ENCODE measurements at places on chromosomes 7 and 10.
A peak's percentile ranks its signal among the peaks of the same experiment; 100 is the strongest.

- no peak for DNase-seq
These were observed 20.0 kb downstream of the SMKR1 start for GRCh38 chr7:129522088-129522970.

- DNase-seq, result no peak
These were observed 201.0 kb upstream of the IMMP2L start for GRCh38 chr7:111763221-111763801.

DNA sequence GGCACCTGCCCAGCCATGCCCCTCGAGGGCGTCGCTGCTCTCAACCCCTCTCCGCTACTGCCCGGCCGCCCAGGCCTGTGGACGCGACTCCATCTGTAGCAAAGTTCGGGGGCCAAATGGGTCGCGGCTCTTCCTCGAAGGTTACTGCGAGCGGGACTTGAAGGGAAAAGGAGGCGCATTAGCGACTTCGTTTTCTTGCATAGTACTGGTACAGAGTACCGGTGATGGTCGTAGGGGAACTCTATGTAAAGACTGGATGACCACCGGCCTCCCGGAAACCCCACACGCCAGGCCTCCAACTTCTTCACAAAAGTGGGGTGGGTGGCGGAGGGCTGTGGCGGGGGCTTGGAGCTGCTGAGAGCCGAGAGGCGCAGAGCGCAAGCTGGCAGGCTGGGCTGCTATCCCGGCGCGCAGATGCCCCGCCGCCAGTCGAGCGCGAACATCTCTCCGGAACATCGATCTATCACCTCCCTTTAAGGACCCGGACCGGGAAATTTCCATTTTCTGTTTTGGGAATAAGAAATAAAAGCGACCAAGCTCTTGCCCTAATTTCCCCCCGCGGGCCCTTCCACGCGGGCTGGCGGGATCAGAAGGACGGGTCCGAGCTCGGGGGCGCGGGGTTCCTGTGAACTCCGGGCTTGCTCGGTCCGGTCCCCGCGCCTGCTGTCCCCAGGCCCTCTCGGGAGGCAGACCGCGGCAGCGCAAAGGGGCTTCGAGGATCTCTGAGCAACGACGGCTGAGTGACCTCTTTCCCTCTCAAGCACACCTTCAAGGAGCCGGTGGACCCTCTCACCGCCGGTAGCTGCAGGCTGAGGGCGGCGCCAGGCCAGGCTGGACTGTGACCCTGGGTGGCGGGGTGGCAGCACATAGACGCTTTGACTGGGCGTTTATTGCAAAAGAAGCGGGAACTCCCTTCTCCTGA is 12.2 kb upstream of the FEZF1 start:
- no peak for DNase-seq

DNA sequence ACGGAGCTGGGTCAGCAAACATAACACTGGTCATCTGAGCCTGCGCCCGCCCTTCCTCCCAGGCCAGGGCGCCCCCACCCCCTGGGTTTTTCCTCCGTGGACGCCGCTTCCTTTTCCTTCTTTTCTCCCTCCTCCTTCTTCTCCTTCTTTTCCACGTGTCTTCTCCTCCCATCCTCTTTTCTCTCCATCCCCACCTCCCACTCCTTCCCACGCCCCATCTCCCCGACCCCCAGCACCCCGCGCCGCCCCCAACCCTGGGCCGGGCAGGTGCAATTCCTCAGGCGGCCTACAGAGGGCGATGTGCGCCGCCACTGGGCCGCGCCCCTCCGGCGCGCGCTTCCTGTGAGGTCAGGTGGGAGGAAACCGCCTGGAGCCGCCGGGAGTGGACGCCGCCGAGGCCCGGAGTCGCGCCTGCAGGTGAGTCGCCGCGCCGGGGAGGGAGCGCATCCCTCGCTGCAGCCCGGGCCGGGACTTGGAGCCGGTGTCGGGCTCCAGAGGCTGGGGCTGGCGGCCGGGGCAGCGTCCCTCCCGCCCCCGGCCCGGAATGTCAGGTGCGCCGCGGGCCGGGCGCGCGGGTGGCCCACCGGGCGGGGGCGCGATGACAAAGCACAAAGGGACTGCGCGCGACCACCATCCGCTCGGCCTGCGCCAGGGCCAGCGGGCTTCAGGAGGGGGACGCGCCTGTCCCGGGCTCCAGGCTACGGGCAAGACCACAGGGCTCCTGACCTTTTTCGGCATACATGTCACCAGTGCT is at the start of gene FAM241B:
TSS of gene FAM241B (plus strand) at position 351 of the 754 bp plus-strand sequence. CDS start 1,497 bp downstream, outside the sequence.
- peak; percentile 82 for DNase-seq

- DNase-seq, result no peak
These were observed 93.1 kb upstream of the SLC26A5 start for GRCh38 chr7:103538964-103539709.

DNA sequence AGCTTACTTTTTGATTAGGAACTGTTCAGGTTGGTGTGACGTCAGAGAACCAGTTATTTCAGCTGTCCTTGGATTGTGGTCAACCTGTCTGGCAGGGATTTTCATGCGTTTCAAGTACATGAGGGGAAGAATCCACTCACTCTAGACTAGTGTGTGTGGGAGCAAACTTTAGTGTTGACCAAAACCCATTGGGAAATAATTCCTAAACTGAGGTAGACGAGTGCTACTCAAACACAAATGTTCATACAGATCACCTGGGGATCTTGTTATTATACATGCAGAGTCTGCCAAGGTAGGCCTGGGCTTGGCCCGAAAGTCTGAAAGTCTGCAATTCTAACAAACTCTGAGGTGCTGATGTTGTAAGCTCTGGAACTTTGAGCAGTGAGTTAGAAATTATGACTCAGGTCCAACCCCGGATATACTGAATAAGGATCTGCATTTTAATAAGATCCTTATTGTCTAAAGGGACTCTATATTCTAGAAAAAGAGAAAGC is 111.1 kb upstream of the CREB5 start:
- DNase-seq, result no peak

DNA sequence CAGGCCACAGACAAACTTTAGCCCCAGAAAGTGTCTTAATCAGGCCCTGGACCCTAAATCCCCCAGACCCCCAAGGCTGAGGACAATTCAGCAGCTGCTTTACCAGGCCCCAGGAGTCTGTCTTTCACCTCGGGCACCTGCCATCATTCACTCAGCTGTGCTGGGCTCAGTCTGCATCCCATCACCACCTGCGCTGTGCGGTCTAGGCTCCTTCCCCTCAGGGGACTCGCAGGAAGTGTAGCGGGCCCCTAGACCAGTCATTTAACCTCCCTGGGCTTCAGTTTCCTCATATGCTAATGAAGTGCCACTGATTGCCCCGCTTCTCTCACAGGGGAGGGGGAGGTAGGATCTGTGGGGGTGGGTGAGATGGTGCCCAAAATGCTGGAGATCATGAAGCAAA is 76.4 kb upstream of the ZMIZ1 start:
- DNase-seq, result no peak

DNA sequence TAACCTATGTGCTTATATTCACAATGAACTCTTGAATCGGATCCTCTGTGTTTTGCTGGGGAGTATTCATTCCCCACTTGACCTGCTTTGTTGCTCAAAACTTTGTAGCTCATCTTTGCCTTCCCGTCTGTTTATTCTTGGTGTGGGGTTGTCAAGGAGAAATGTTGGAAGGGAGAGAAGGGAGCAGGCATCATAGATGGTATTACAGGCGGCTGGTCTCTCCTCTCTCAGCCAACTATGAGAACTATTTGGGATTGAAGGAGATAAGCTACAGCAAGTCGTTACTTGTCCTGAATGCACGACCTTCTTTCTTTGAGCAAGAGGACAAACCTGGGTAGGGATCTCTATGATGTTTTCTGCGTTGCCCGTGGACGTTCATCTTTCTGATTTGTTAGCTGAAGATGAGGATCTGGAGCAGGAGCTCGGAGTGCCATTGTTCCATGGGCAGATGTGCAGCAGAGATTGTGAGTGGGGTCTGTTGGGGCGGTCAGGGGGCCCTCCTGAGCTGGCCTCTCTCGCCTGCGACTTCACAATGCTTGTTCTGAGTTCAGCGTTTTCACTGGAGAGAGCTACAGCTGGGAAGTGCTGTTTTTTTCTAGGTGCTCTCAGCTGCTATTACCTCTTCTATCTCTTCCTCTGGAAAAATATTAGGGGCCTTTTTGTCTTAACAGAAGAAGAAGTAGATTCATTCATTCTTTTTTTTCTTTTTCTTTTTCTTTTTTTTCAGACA is 126.9 kb upstream of the KLF6 start:
- no peak for DNase-seq

DNA sequence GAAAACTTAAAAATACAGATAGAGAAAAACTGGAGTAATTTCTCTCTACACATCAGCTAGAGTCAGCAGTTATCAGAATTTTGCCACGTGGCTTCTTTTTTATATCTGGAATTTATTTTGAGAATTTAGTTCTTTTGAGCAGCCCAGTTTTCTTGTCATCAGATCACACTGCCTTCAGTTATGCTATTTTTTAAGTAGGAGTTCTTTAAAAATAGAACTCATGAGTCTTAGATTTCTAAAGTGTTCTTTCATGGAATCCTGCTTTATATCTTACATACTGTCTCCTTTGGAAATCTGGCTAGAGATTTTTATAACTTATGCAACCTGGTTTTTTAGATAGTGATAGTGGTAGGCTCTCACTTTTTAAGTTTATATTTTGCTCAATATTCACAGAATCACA is 24.2 kb downstream of the AGR2 start:
- no peak for DNase-seq

DNA sequence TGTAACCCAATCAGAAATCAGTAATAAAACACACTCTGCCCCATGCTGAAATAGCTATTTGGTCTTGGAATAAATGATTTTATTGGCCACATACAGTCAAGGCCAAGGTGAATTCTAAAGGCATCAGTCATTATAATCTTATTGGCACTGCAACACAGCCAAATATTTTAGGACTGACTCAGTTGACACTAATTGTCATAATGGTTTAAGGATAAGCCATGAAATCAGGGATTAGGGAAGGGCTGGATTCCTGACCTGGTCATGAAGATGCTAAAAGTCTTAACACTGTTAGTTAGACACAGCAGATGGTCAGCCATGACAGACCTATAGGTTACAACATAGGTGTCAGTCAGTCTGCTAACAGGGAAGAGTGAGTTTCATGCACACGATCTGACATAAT is 330.3 kb upstream of the NPSR1 start:
- no peak for DNase-seq

DNA sequence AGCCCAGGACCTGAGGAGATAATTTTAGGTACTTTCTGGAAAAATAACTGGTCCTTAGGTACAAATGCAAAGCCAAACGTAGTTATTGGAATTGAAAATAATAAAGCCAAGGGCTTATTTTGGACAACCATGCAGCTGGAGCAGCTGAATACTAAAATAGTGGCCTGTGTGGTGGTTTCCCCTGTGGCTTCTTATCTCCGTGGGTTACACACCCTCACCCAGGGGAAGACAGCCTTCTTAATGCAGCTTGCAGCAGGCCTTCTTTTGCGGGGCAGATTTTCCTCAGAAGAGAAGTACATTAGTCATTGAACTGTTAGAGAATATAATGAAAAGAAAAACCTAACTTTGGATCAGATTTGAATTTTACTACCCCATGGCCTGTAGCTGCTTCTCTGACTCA is 133.5 kb downstream of the ST7 start:
- no peak for DNase-seq

- peak; percentile 15 for DNase-seq
These were observed 36.6 kb downstream of the ATRNL1 start for GRCh38 chr10:115129752-115130151.

GRCh38 chr7:129427526-129428045 is 6.6 kb upstream of the STRIP2 start:
- DNase-seq, result no peak

- DNase-seq, result no peak
These were observed 116.6 kb downstream of the SPAG6 start for GRCh38 chr10:22461891-22462290.

GRCh38 chr7:80002865-80003264 is 131.8 kb upstream of the GNAI1 start:
- DNase-seq, result no peak

GRCh38 chr7:150940431-150941102 is 37.6 kb downstream of the KCNH2 start:
- DNase-seq, result no peak

DNA sequence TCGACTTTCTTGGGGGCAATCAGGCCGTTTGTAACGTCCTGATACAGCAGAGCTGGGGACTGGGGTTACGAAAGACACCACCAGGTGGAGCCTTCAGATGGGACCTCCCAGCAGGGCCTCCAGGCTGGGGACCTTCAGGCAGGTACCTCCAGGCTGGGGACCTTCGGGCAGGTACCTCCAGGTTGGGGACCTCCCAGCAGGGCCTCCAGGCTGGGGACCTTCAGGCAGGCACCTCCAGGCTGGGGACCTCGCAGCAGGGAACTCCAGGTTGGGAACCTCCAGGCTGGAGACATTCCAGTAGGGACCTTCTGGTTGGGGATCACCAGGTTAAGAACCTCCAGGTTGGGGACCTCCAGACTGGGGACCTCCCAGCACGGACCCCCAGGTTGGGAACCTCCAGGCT is 23.5 kb upstream of the GPR146 start:
- DNase-seq, result peak; percentile 31

DNA sequence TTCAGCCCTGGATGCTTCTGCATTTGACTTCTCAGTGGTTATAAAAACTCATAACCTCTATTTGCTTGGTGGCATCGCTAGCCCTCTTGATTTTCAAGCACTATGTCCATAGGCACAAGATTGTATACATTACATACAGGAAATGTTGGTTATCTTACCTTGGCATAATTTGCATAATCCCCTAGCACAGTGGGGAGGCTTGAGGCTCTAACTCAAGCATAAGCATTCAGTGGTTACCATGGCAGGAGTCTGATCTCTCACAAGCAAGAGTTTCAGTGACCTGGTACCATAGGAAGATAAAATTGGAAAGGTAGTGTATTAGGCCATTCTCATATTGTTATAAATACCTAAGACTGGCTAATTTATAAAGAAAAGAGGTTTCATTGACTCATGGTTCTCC is 121.8 kb downstream of the PLXDC2 start:
- DNase-seq, result no peak

- DNase-seq, result peak; percentile 50
These were observed at the start of gene ADCK2 for GRCh38 chr7:140672382-140673062. ADCK2 (plus strand) TSS chr7:140672945; CDS start chr7:140673331, 386 bp downstream.

DNA sequence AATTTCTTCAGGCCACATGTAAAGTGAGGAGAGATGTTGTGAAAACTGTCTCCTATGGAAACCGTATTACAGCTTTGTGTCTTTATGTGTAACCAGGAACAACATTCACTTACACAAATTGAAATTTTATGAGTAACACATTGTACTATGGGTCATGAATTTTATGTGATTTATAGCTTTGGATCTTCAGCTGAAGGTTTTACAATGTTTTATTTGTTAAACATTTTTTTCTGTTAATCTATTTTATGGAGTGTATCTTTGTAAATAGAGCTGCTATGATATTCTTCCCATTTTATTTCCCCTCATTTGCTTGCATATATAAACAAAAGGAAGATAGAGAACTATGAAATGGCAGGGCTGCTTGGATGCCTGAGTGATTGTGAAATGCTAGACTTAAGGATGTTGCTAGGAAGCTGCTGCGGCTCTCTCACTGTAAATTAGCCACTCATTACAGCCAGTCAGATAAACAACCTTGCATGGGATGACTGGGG is 104.5 kb upstream of the PCLO start:
- DNase-seq, result no peak

DNA sequence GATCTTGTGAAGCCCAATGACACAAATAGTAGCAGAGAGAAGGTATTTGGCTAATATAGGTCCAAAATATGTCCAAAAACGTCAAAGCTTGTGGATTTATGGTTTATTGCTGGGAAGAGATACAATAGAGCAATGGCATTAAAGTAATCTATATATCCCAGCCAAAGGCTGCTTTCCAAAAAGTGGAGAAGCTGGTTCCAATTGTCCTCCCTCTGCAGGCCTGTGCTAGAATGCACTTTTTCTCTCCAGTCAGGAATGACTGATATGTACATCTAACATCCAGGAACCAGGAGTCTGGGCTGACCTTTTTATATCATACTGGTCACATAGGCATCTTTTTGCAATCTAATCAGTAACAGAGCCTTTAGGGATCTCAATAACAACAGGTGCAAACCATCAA is 167.1 kb upstream of the FAM3C start:
- no peak for DNase-seq

Measured in CD4-positive, alpha-beta T cell treated with Interferon alpha-2 for 1 hour (primary cell).